ENCODE measurements at places on chromosomes 5 and 9.

GRCh38 chr9:27548055-27548741 lies 18.6 kb upstream of the MOB3B start:
- DNase-seq = no peak

- DNase-seq = no peak
Measured at GRCh38 chr9:133750982-133751649, 13.0 kb upstream of the SARDH start.

DNA sequence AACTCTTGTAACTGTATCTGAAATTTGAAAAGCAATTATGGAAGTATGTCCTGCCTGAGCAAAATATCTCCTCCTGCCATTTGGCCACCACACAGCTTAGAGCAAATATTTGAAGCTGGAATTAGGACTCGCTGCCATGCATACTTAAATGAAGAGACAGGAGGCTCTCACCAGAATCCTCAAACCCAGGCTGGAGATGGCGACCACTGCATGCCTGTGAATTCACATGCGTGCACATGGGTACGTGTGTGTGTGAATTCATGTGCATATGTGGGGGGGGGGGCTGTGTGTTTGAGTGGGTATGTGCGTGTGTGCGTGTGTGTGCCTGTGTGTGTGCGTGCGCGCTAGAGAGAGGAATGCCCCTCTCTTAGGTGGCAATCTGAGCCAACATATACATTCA lies 84.1 kb upstream of the IRX1 start:
- DNase-seq = no peak

- DNase-seq = no peak
Measured at GRCh38 chr9:136324501-136325300, 2.6 kb upstream of the GPSM1 start.

DNA sequence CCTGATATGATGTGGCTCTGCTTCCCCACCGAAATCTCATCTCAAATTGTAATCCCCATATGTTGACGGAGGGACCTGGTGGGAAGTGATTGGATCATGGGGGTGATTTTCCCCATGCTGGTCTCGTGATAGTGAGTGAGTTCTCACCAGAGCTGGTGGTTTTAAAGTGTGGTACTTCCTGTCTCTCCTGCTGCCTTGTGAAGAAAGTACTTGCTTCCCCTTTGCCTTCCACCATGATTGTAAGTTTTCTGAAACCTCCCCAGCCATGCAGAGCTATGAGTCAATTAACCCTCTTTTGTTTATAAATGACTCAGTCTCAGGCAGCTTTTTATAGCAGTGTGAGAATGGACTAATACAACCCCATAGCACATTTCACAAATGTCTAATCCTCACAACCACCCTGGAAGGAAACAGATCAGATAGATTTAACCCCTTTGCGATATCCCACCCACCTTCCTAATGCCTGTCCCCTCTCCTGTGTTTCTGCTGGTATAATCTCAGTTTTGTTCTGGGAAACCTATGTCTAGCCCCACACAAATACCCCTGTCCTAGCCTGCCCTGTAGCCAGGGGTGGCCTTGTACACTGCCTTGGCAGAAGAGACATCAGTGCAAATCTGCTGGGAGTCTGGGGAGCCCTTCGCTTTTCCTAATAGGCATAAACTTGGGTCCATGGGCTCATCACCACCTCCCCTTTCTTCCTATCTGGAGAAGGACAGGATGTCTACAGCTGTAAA lies 157.0 kb upstream of the RAI14 start:
- DNase-seq = no peak

- DNase-seq = no peak
Measured at GRCh38 chr5:172007175-172008110, 1.0 kb upstream of the FBXW11 start.

DNA sequence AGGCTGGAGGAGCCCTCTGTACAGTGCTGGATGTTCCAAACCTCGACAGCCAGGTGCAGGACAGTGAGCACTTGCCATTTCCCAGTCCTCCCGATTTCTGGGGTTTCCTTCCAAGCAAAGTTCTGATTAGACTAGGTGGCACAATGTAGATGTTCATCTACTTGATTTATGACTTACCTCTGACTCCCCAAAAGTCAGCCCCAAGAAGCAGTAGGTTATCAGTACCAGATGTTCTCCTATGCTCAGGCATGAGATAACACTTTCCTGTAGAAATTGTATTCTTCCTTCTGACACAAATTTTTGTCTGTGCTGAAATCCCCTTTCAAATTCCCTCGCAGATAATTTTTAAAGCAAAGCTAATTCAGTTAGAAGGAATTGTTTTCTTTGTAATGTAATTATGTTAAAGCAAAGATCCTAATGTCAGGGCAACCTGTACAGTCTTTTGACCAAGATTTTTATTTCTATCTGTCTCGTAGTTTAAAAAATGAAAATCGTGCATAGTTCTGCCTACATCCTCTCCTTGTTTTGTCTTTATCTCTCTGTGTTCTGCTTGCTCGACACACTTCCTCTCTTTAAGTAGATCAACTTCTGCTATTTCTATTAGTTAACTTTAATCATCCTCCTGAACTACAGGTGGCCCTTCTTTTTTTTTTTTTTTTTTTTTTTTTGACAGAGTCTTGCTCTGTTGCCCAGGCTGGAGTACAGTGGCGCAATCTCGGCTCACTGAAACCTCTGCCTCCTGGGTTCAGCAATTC lies 102.4 kb upstream of the PJA2 start:
- DNase-seq = no peak

DNA sequence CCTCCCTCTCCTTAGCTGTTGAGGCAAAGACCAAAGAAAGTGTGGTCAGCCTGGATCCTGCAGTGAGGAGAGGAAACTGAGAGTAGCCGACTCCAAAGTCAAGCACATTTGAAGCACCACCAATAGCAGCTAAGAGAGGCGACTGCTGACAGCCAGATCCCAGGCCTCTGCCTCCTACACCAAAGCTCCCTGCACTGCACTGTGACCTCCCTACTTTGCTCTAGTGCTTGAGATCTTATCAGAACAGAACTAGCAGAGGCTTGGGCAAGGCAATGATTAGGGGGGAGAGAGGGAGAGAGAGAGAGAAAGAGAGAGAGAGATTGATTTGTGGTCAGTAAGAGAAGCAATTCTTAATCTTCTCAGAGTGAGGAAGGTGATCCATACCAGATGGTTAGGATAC lies 216.3 kb downstream of the CDK5RAP2 start:
- no peak for DNase-seq

GRCh38 chr5:83428126-83428525 lies 43.4 kb upstream of the VCAN start:
- DNase-seq = no peak

- DNase-seq = no peak
Measured at GRCh38 chr5:91885291-91886265, 502.5 kb upstream of the ARRDC3 start.

DNA sequence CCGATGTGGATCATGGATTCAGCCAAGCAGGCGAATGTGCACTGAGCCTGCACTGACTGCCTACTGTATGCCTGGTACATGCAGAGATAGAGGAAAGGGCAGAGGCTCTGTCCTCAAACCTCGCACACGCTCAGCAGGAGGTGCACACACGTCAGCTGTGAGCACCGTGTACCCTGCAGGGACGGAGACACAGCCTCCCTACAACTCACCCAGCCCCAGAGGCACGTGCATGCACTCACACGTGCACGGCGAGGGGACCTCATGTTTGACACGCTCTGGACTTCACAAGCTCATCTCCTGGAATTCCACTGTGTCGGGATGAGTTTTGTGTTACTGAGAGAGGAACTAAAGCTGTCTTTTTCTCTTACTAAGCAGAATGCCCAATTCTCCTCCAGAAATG lies 48.4 kb downstream of the IRX2 start:
- no peak for DNase-seq

GRCh38 chr5:54589786-54590185 lies 72.2 kb downstream of the SNX18 start:
- DNase-seq = no peak

DNA sequence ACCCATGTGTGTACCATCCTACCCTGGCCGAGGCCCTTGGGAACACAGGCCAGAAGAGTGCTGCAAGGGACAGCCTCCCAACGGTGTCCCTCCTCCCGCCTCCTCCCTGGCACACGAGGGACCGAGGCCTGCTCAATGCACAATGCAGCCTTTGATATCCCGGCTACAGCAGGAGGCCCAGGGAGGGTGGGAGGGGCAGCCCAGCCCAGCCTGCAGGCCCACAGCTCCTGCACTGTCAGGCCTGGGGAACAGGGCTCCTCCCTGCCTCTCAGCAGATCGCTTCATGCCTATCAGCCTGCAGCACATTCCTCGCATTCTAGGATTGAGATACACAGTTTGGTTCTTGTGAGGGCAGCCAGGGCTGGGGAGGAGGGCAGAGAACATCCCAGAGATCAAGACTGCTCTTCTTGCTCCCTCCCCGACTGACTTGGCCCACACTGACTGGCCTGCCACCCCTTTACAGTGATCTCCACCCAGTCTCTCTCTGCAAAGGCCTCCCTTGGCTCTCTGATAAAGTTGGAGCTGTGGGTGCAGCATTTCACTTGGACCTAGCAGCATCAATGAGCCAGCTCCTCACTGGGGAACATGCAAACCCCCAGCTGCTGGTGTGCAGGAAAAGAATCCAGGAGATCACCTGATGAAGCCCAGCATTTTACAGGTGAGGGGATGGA lies at the start of gene SH3TC2:
SH3TC2 (minus strand) TSS at position 46 of the 671 bp plus-strand sequence; CDS start at position 6, 40 bp downstream.
- peak; percentile 60 for DNase-seq

DNA sequence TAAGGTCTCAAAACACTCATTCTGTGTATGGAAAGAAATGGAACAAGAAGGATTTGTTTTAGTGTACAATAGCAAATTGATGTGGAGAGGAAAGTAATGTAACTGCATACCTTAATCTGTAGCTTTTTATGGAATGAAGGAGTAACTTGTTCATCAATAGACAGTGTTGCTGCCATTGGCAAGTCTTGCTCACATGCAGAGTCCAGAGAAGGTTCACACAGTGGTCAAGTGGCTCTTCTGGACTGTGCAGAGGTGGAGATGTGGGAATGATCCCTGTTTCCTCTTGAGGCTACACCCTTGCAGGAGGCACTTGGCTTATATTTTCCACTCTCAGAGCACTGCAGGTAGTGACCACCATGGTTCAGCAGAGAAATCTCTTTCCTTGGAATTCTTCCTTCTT lies 132.9 kb upstream of the ANKH start:
- no peak for DNase-seq

GRCh38 chr5:62778316-62779009 lies 199.8 kb downstream of the LRRC70 start:
- DNase-seq = peak; percentile 2

- no peak for DNase-seq
Measured at GRCh38 chr9:87193925-87194868, 246.9 kb upstream of the GAS1 start.

DNA sequence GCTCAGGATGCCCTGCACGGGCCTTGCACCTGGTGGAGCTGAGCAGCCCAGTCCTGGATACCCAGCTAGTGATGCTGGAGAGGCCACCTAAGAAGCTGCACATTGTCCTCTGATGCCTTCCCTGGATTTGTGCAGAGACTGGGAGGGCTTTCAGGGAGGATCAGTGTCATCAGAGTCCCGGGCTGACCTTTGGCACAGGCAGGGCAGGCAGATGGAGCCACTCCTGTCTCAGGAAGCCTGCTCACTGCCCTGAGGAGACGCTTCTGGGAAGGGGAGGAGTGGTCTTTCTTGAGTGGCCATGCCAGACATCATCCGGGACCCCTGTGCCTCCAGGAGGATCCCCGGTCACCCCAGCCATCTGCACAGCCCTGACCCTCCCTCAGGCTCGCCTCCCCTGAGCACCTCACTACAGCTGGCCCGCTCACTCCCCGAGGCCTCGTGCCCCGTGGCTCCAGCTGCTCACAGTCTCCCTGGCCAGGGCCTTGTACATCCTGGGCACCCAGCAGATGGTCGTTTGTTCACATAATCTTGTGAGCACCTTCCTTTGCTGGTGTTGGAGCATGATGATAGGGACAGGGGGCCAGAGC lies 47.2 kb upstream of the FCN2 start:
- DNase-seq = no peak

- DNase-seq = peak; percentile 36
Measured at GRCh38 chr5:154220625-154221024, 30.1 kb downstream of the GALNT10 start.

DNA sequence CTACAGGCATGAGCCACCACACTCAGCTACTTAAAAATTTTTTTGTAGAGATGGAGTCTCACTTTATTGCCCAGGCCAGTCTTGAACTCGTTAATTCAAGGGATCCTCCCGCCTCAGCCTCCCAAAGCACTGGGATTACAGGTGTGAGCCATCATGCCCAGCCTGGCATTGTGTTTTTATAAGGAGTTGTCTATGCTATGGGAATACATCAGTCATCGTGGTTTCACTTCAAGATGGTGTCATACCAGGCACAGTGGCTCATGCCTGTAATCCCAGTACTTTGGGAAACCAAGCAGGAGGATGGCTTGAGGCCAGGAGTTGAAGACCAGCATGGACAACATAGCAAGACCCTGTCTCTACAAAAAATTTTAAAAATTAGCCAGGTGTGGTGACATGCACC lies 49.7 kb downstream of the CYSTM1 start:
- no peak for DNase-seq

GRCh38 chr9:5384436-5384835 lies 44.8 kb upstream of the RLN1 start:
- no peak for DNase-seq

GRCh38 chr9:15927161-15927560 lies 374.3 kb downstream of the CCDC171 start:
- DNase-seq = no peak

GRCh38 chr9:121303456-121304451 lies 35.8 kb downstream of the GSN start:
- DNase-seq = no peak

- no peak for DNase-seq
Measured at GRCh38 chr9:77825361-77825760, 177.2 kb upstream of the GNA14 start.

DNA sequence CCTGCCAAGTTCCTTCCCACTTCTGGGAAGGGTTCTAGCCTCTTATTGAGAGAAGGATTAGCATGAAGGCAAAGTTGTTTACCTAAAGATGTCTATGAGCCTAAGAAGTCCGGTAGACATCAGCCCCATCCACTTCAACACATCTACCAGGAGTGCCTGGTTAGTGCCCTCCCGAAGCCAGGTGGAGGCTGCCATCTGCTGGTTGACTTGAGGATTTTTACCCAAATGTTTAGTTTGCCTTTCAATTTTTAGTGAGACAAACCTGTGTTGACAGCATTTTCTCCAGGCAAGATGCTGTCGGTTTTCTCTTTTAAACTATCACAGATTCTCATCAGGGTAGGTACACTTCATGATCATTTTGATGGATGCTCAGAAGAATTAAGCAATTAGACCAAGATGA lies 83.6 kb upstream of the TNFSF8 start:
- DNase-seq = peak; percentile 69

- DNase-seq = no peak
Measured at GRCh38 chr5:31614151-31615020, 24.5 kb upstream of the PDZD2 start.

GRCh38 chr5:117255211-117256027 lies 680.8 kb upstream of the SEMA6A start:
- no peak for DNase-seq

GRCh38 chr5:123422433-123423277 lies 548 bp downstream of the CEP120 start:
- peak; percentile 5 for DNase-seq

- DNase-seq = no peak
Measured at GRCh38 chr9:96189995-96190394, 112.0 kb downstream of the HSD17B3 start.

- peak; percentile 9 for DNase-seq
Measured at GRCh38 chr9:81032030-81032572, 657.2 kb downstream of the TLE1 start.

All from HTR-8/SVneo (cell line).